ENCODE measurements at places on chromosomes 5 and 9.

GRCh38 chr9:83707768-83708514 lies at the start of gene UBQLN1:
Gene UBQLN1 (minus strand): TSS chr9:83707958. CDS start chr9:83707679, 279 bp downstream.
- DNase-seq: peak; percentile 97

GRCh38 chr5:160397492-160397891 lies 2.4 kb downstream of the FAM200C start:
- no peak for DNase-seq

- no peak for DNase-seq
Observed at GRCh38 chr5:32449262-32449661, 4.7 kb upstream of the ZFR start.

GRCh38 chr5:82676661-82677060 lies 398.5 kb upstream of the RPS23 start:
- DNase-seq: peak; percentile 90

DNA sequence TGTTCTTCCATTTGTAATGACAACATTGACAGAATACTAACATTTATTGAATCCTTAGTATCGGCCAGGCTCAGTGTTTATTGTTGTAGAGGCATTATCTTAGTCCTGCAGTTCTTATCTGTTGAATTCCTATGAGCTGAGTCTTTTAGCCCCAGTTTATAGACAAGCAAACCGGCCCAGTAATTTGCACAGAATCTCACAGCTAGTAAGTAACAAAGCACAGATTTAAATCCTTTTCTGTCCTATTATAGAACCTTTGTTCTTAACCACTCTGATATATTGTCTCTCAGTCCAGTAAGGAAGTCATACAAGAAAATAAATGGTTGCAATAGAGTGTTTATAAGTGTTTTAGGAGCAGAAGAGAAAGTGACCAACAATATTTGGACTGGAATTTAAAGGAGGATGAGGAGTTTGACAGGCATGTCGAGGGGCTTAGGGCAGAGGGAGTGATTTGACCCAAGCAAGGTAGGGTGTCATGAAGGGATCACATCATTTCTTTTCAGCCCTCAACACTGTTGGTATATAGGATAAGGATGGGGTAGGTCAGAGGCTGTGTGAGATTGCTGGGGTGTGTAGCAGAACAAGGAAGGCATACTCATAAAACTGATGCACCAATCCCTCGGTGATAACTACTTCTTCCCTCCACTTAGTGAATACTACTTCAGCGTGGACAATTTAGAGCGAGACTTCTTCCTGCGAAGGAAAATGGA lies 39.5 kb downstream of the LARP1 start:
- no peak for DNase-seq

GRCh38 chr5:133992429-133993155 lies 12.2 kb downstream of the VDAC1 start:
- DNase-seq: no peak

DNA sequence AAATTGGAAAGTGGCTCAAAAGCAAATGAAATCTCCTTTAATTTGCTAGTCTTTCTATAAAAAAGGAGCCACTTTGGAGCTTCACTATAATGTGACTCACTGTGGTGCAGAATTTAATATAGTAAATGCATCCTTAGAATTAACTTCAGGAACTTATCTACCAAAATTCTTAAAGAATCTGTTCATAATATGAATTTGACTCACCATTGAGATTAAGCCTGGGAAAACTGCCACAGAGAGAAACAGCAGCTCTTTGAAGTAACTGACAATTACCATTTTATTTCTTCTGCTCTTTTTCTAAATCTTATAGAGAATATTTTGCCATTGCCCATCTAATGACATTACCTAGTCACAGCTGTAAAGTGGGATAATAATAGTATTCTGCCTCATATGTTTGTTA lies 211.9 kb upstream of the CDH6 start:
- no peak for DNase-seq

GRCh38 chr5:91129748-91130147 lies 253.4 kb downstream of the ARRDC3 start:
- no peak for DNase-seq

GRCh38 chr9:123435471-123435870 lies 79.5 kb downstream of the CRB2 start:
- no peak for DNase-seq

- DNase-seq: peak; percentile 57
Observed at GRCh38 chr9:130682421-130683121, 11.0 kb upstream of the EXOSC2 start.

DNA sequence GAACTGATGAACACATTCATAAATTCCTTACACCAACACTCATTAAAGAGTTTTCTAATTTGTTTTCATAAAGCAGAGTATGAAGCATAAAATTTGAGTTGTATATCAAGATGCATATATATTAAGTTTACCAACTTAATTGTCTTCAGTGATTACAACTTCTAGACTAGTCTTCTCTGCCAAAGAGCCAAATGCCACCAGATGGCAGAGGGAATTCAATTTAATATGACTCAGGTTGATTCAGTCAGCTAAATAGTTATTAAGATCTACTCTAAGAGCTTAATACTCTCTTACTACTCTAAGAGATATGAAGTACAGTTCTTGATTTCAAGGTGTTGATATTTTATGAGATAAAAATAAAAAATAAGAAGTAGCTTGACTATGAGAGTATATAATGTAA lies 53.4 kb downstream of the CDH10 start:
- no peak for DNase-seq

DNA sequence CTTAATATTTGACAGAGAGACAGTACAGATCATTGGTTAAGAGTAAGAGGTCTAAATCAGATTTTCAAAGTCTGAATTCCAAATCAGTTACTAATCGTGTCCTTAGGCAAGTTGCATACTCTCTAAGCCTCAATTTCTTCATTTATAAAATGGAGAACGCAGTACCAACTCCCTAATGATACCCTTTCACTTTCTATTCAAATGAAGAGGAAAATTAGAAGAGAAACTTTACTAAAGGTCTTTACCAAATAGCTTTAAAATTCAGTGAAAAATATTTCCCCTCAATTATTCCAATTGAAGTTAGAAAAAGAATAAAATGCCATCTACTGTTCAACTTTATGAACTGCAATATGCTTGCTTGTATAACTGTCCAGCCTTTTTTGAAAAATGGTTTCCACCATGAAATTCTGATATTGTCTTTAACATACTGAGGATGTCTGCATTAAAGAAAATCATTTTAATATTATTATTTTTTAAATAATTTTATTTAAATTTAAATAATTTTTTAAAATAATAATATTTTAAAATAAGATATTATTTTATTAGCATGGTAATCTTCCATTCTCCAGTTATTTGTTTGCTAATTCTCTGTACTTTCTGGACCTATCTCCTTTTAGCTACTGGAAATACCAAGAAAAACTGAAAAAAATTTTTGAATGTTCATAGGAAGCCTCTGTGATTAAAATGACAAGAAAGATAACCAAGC lies 36.0 kb downstream of the POC5 start:
- peak; percentile 70 for DNase-seq

GRCh38 chr5:111266491-111266890 lies 42.3 kb downstream of the CAMK4 start:
- DNase-seq: no peak

GRCh38 chr5:155258161-155258560 lies 244.6 kb downstream of the KIF4B start:
- no peak for DNase-seq

DNA sequence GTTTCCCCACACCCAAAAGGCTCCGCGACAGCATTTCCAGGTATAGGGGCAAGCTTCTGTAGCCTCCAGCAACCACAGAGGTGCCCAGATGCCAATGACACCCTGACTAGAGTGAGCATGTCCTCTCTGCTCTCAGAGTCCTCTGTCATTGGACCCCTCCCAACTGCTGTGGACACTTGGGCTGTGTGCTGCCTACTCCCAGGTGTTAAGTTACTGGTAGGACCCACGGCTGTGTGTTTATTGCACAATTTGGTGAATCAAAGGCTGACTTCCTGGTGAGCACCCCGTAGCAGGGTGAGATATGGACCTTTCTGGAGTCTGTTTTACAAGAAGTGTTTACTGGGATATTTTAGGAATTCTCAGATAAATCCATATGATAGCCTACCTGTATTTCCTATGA lies 36.0 kb downstream of the SH3GL2 start:
- no peak for DNase-seq

DNA sequence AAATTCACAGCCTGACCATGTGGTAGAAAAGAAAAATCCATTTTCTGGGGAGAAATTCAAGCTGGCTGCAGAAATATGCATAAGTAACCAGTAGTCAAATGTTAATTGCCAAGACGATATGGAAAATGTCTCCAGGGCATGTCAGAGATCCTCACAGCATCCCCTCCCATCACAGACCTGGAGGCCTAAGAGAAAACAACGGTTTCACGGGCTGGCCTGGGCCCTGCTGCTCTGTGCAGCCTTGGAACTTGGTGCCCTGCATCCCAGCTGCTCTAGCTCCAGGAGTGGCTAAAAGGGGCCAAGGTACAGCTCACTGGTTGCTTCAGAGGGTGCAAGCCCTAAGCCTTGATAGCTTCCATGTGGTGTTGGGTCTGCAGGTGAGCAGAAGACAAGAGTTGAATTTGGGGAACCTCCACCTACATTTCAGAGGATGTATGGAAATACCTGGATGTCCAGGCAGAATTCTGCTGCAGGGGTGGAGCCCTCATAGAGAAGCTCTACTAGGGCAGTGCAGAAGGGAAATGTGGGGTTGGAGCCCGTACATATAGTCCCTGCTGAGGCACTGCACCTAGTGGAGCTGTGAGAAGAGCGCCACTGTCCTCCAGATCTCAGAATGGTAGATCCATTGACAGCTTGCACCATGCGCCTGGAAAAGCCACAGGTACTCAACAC lies 49.7 kb downstream of the PTBP3 start:
- no peak for DNase-seq

GRCh38 chr9:27626244-27627187 lies 53.2 kb upstream of the C9orf72 start:
- DNase-seq: no peak

DNA sequence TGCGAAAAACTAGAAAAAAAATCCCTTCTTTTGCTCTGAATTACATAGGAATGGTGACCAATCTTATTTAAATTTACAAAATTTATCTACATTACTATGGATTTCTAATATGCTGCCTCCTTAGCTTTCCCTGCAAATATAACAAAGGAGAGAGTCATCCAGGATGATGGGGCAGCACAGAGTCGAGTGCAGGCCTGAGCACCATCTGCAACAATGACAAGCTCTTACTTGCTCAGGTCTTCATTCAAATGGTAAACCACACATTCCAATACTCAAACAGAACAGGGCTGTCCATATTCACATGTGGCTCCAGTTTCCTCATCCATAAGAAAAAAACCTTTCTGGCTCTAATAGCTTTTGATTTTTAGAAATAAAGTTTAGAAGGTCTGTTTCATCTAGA lies 33.5 kb upstream of the ZNF354B start:
- no peak for DNase-seq

- no peak for DNase-seq
Observed at GRCh38 chr9:108894225-108894997, 32.3 kb downstream of the ACTL7A start.

- DNase-seq: no peak
Observed at GRCh38 chr9:94057918-94058317, 26.3 kb upstream of the PTPDC1 start.

GRCh38 chr5:161373345-161373707 lies 173.2 kb downstream of the GABRB2 start:
- DNase-seq: no peak

DNA sequence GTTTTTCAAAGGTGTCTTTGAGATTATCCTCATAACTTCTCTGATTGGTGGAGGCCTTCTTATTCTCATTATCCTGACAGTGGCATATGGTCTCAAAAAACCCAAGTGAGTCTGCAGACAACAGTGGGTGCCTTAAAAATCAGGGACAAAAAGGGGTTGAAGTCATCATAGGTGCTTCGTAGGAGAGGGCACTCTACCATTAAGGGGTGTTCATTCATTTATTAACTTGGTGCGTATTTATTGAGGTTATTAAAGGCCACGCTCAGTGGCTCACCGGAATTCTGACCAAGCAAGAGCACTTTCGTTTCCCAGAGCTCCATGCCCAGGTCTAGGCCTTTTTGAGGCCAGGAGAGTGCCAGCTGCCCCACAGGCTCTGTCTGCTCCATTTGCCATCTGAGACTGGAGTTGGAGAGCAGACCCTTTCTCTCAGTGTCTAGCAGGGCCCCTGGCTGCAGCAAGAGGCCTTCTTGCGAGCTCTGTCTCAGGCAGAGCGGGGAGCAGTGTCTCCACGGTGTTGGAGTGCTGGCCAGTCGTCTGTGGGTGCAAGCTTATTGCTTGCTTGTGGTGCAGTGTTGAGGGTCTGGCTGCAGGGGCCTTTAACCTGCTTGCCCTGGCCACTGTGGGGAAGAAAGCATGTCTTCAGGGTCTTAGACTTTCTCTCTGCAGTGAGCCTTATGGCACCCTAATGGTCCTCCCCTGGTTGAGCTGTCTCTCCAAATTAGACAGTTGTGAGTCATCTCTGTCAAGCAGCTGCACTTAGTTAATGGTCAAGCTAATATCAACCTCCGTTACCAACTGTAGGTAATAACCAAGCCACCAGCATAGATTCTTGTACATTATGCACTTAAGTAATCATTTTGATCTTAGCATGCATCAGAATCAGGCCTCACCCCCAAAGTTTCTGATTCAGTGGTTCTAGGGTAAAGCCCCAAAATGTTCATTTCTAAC lies 62.6 kb downstream of the IL31RA start:
- DNase-seq: no peak
